ENCODE measurements at places on chromosomes 5 and 9. TPM values are rescaled to one million over a fixed set of nuclear protein-coding genes. Genes with fewer than 3 reads are reported as not detected.

CCIN gene
- total RNA-seq, result not detected

DNA sequence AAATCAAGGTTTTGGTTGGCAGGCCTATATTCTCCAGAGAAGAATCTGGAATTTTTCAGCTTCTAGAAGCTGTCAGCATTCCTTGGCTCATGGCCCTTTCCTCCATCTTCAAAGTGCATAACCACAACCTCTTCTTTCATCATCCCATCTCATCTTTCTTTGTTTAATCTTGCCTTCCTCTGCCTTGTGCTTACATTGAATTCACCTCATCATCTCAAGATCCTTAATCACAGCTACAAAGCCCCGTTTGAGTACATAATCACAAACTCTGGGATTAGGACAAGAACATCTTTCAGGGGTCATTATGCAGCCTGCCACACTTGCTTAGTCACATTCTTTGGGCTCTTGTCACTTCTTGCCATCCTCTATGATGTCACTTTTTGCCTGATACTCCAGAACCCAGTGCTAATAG lies 130.3 kb downstream of the FOXD1 start:
- DNase-seq, result no peak

DNA sequence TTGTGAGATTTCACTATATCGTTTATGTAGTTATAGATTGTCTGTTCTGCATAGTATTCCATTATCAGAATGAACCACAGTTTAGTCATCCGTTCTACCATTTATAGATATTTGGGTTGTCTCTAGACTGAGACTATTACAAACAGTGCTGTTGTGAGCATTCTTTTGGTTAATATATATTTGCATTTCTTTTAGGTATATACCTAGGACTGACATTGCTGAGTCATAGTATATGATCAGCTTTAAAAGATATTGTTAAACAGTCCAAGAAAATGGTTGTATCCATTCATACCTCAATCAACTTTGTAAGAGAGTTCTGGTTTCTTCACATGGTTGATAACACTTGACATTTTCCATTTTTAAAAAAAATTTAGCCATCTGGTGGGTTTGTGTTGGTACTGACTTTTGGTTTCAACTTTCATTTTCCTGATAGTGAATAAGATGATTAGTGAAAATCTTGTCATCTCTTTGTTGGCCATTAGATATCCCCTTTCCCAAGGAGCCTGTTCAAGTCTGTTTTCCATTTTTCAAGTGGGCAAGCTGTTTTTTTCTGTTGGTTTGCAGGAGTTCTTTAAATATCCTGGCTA lies 22.9 kb upstream of the ADAM19 start:
- no peak for DNase-seq

DNA sequence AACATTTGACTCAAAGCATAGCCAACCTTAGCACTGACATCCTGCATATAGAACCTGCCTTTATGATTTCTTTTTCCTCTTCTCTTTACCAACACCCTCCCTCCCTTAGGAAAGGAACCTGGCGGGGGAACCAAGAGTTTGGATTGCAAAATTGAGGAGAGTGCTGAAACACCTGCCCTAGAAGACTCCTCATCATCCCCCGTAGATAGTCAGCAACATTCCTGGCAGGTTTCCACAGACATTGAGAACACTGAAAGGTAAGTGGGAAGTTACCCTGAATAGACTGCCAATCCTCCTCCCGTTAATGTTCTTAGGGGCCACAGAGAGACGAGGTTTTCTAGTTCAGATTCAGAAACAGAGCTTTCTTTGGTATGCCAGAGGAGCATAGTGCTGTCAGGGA lies 88.8 kb downstream of the RGS7BP start:
- DNase-seq, result no peak

DNA sequence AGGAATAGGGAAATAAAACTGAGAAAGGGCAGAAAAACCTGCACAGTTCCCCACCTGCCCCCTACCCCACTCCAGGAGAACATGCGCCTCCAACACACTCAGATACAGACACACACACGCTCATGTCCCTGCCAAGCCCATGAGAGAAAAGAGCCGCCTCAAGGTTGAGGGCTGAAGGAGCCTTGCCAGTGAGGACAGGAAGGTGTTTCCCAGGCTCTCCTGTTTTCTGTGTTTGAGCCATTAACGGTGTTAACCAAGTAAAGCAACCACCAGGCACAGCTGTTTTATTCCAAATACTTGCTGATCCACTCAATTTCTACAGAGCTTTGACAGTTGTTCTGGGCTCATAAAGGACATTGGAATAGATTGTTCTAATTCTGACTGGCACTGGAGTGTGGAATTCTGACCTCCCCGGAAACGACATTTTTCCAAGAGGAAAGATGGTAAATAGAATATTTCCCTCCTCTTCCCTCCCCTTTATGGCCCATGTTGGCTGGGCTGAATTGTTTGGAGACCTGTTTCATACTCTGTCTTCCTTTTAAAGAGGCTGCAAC lies 238.0 kb downstream of the DMAC1 start:
- no peak for DNase-seq

IFNK gene
- total RNA-seq, result not detected

GRCh38 chr9:88835772-88836171 lies 155.5 kb upstream of the S1PR3 start:
- no peak for DNase-seq
